Activated T-cell treated with anti-CD3 and anti-CD28 coated beads, Interleukin-2, amount 50 U/mL, for 24 hours (primary cell): ENCODE measurements at places on chromosomes 6 and 20.

- no peak for DNase-seq
Measured at GRCh38 chr6:51618563-51618962, 468.9 kb downstream of the PKHD1 start.

- no peak for DNase-seq
Measured at GRCh38 chr20:1870792-1871550, 24.2 kb upstream of the SIRPA start.

- no peak for DNase-seq
Measured at GRCh38 chr6:27742833-27743573, 169.2 kb downstream of the OR2B2 start.

GRCh38 chr6:137307163-137307854 is 88.1 kb upstream of the IFNGR1 start:
- no peak for DNase-seq

GRCh38 chr20:50815162-50815989 is 20.5 kb downstream of the BCAS4 start:
- peak; percentile 42 for DNase-seq

GRCh38 chr20:53201588-53201987 is 229.4 kb downstream of the TSHZ2 start:
- no peak for DNase-seq

- DNase-seq, result no peak
Measured at GRCh38 chr20:1882026-1882425, 13.2 kb upstream of the SIRPA start.

DNA sequence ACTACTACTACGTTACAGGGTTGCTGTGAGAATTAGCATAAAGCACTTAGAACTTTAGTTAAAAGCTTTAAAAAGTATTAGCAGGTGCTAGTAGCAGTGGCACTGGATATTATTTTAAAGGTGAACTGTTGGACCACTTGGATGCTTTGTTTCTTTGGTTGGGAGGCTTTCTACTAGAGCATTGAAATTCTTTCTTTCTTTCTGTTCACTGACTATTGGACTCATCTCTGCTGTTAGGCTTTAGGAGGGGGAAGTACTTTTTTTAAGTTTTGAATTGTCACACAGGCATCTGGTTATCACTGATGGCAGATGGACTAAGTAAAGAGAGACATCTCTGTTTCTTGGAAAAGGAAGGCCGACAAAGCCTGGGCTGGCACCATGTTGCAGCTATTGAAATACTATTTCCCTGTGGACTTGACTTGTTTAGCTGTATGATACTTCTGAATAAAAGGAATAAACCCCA is 4.8 kb downstream of the TBPL1 start:
- DNase-seq, result no peak

- DNase-seq, result no peak
Measured at GRCh38 chr6:159056003-159056402, 11.2 kb upstream of the TAGAP start.

GRCh38 chr6:159107451-159108260 is 61.5 kb upstream of the FNDC1 start:
- DNase-seq, result peak; percentile 69

GRCh38 chr6:109014606-109015005 is 80.0 kb downstream of the SESN1 start:
- DNase-seq, result no peak
